ENCODE measurements at places on chromosomes 2 and 18.
A peak's percentile ranks its signal among the peaks of the same experiment; 100 is the strongest.

- no peak for DNase-seq
These were observed 108.3 kb downstream of the ARL6IP6 start for GRCh38 chr2:152826581-152827279.

GRCh38 chr2:11507517-11507916, 26.3 kb upstream of the GREB1 start:
- no peak for DNase-seq

- DNase-seq: peak; percentile 27
These were observed 806.4 kb downstream of the TRIB2 start for GRCh38 chr2:13522917-13523821.

GRCh38 chr2:174681099-174682006, 82.9 kb downstream of the CHRNA1 start:
- no peak for DNase-seq

GRCh38 chr2:200406379-200406778, 99.9 kb downstream of the SPATS2L start:
- no peak for DNase-seq

GRCh38 chr18:59899298-59900221, at the start of gene PMAIP1:
Gene PMAIP1 (plus strand): TSS chr18:59899996. CDS start chr18:59900178, 182 bp downstream.
- DNase-seq: peak; percentile 85

GRCh38 chr2:104860451-104860790, 6.5 kb downstream of the POU3F3 start:
- no peak for DNase-seq

DNA sequence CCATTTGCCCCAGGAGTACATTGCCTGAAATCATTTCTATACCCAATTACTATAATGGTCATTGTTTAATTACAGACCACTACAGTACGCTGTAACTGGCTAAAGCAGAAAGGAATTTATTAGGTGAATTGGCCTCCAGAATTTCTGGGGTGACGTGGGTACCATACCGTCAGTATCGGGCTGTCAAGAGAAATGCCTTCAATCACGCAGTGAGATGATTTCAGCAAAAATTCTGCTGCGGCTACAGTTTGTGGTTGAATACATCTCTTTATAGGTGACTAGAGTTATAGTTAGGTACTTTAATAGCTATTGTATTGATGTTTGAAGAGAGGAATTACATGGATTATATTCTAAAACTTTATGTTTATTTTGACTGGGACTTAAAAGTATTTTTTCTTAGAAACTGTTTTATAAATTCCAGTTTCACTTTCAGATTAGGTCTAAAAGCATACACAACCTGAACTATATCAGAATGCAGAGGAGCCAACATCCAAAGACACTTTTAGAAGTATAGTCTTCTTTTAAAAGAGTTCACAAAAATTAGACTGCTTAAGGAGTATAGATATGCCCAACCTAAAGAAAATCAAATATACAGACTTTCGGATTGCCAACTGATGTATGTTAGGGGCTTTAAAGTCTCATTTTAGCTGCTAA, 128.4 kb downstream of the TTC27 start:
- no peak for DNase-seq

DNA sequence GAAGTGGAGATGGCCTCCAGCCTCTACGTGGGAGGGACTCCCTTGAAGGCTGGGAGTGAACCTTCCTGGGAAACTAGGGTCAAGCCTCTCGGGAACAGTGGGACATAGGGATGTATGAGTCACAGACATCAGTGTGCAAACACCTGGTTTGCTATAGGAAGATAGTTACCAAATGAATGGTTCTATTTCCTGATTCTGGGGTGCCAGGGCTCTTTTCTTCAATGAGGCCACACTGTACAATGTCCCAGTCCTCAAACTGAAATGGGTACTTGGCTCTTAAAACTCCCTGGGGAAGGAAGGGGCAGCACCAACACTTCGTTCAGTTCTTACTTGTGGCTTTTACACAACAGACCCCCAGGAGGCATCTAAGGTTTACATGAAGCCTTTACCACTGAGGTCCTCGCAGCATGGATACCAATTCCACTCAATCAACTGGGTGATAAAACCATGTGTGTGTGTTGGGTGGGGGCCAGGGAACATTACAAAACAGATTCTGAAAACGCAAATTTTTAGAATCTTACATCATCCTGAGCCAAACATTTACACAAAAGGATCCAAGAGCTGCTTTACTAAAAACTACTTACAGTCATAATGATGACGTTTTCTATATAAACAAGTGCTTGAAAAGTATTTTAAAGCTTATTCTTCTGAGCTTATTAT, 10.4 kb downstream of the ERFE start:
- no peak for DNase-seq

DNA sequence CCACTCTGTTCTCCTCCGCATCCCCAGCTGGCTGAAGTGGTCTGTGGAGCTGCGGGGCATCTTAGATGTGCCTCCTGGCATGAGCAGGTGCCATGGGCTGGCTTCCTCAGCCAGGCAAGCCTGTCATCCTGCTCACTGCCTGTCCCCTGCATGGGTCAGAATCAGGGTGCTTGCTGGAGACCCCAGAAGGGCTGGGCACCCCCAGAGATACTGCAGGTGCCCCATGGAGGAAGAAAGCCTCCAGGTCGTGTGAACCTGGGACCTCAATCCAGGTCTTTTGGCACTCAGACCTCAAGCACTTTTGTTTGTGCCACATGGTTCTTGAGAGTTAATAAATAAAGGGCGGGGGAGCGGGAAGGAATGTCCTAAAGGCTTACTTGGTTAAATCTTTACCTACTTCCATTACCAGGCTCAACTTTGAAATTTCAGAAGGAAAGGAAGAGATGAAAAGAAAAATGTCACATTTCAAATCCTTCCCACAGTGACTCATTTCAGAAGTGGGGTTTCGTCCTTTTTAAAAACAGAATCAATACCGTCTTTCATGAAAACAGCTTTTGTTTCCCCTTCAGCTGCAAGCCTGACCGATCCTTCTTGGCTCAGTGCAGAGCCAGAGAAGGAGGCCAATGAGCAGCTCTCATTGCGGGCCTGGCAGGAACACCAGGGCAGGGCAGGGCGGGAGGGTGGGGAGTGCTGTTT, 69.9 kb downstream of the RHOB start:
- no peak for DNase-seq

DNA sequence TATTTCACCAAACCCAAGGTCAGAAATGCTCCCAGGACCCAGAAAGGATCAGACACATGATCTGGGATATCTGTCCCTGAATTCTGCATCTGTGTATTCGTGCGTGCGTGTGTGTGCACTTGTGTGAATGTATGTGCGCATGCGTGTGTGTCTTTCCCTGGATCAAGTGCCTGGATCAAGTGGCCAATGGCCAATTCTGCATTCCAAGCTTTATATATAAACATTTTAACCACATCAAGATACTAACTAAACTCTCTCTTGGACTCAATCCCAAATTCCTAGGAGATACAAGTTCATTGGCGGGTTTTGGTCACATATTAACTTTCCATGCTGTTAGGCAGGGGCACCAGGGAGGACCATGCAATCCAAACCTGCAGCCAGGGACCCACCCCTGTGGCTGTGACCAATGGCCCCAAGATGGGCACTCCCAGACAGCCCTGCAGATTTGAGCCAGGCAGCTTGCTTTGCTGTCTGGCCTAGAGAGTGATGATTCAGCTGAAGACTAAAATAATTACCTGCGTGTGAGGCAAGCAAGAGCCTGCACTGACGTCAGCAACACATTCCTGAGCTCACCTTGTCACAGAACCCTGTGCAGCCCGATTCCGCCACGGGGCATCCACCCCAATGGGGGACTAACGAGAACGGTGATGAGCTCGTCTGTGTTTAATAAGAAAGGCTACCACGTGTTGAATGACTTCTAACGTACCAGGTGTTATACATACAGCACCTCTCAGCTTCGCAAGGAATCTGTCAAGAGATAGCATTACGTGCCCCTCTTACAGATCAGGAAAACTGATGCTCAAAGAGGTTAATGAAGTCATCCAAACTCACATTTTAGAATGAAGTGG, 45.3 kb upstream of the ROCK2 start:
- no peak for DNase-seq

DNA sequence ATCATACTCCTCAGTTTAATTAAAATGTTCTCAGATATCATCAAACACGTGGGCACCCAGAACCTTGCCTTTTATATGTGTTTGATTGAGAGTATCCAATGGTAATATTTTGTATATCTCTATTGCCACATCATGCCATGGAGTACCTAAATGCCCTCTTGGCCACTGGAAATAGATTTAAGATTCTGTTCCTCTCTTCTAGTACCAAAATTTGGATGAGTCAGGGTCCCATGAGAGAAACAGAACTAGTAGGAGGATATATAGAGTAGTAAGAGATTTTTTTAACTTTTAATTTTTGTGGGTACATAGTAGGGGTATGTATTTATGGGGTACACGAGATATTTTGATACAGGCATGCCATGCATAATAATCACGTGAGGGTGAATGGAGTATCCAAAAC, 9.6 kb upstream of the ZAP70 start:
- no peak for DNase-seq

- peak; percentile 54 for DNase-seq
These were observed 17.9 kb upstream of the VPS4B start for GRCh38 chr18:63440219-63440618.

- no peak for DNase-seq
These were observed 300.9 kb downstream of the ARHGAP15 start for GRCh38 chr2:143429932-143430679.
